ENCODE measurements at places on chromosomes 5 and 9.

- DNase-seq, result no peak
These were observed 63.5 kb downstream of the ZNF474 start for GRCh38 chr5:122192497-122193496.

DNA sequence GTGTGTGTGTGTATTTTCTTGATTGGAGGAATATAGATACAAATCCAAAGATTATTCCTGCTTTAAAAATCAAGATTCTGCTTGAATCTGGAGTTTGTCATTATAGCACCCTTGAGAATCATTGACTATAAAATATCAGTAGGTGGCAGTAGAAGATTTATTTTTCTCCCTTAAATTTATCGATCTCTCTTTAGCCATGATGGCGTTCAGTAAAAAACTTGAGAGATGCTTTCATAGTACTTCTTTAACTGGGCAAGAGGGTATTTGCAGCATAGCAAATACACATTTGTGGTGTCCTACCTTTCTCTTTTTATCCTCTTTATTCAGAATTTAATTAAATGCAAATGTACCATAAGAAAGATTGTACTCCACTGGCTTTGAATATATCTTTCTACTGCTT is 307.7 kb downstream of the ADGRV1 start:
- no peak for DNase-seq

- DNase-seq, result no peak
These were observed 74.3 kb downstream of the SEC61B start for GRCh38 chr9:99296291-99296951.

DNA sequence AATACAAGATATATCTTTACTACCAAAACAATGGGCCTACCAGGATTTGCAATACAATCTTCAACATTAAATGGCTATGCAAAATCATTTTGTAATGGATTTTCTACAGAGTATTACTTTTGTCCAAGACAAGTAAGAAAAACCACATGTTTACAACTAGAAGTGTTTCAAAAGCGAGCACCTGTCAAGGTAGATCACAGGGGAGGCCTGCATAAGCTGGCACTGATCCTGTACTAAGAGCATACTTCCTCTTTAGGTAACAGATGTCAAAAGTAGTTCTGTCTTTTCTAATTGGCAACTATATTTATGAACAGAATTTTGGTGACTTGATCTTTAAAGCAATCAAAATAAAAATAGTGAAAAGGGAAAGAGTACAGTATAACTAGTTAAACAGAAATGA is 249.0 kb downstream of the MLLT3 start:
- no peak for DNase-seq

DNA sequence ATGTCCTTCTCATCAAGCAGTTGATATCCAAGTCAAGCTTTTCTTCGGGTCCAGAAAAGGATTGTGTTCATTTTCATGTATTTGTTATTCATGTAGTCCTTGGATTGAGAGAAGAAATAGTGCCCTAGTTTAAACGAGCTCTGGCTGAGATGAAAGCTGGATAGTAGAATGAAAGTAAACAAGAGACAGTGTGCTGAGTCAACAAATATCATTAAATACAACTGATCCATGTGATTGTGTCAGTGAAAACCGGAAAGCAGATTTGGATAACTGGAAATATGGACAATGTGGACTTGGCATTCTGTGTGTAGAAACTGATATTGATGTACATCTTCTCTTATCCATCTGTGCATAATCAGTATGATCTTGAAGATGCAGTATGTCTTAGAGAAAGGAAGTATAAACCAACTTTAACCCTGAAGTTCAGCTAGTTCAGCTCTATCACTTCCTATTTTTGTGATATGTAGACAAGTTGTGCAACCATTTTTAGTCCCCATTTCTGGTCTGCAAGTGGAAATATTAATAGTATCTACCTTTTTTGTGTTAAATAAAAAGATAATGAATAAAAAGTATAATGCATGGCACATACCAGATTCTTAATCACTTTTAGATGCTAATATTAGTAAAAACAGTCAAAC is 4.4 kb downstream of the MUSK start:
- DNase-seq, result no peak

- DNase-seq, result no peak
These were observed 2.6 kb upstream of the SMC5 start for GRCh38 chr9:70256123-70256551.

DNA sequence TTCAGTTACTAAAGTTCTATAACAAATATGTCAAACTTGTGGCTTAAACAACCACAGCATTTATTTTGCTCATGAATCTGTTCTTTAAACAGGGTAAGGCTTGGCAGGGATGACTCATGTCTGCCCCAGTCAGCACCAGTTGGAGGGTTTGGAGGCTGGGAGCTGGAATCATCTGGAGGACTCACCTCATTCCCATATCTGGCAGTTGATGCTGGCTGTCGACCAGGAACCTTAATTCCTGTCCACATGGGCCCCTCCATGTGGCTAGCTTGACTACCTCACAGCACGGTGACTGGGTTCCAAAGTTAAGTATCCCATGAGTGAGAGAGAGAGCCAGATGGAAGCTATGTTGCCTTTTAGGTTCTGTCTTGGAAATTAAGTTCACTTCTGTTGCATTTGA is 13.8 kb upstream of the CCL28 start:
- DNase-seq, result peak; percentile 87
